Muscle of leg (tissue), 16 donors: ENCODE measurements at places on chromosomes 2 and 18. TPM values are rescaled to one million over a fixed set of nuclear protein-coding genes. Genes with fewer than 3 reads are reported as not detected.

DNA sequence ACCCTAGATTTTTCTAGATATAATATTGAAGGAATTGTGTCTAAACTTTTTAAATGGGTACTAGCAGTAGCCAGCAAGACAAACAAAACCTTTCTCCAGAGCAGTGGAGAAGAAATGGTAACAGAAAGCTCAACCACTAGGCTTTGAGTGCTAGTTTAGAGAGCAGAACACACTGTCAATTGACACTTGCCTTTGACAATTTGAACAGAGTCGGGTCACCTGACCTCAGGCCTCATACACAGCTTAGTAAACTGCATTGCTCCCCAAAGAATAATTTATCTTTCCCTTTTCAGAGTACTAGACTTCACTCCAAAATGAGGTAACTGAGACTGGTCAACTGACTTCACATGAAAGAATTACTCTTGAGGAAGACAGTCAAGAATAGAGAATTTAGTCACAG, 48.6 kb downstream of the FIGN start:
- no peaks in the 10 kb centered on the region for H3K27me3 ChIP-seq
- H3K4me1 ChIP-seq = no peaks in the 10 kb centered on the region
- H3K4me3 ChIP-seq = no peak overlapping the region
- no peak for DNase-seq
- H3K36me3 ChIP-seq = no peaks in the 10 kb centered on the region
- no peak overlapping the region for H3K27ac ChIP-seq

- no peak overlapping the region for H3K27ac ChIP-seq
- H3K4me3 ChIP-seq = no peak overlapping the region
- no peaks in the 10 kb centered on the region for H3K36me3 ChIP-seq
- peaks cover 6% of the 10 kb centered on the region for H3K27me3 ChIP-seq
- peak; percentile 58 for DNase-seq
- peaks cover 11% of the 10 kb centered on the region for H3K4me1 ChIP-seq
Measured at GRCh38 chr2:127570282-127571250, 35.1 kb downstream of the MYO7B start.

DNA sequence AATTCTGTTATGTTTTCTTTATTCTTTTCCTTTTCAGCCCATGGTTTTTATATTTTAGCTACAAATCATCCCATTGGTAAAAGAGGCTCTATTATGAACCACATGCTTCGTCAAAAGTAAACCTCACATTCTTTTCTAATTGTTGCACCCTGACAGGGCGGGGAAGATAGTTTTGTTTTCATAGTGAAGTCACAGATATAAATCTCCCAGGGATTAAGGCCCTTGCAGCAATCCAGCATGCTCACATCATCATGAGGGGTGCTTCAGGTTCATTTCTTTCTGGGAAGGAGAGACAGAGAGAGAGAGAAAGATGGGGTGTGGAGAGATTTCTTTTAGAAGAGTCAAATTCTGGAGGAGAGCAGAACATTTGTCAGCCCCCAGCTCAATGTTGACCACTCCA, 124.5 kb upstream of the CDC42EP3 start:
- H3K4me1 ChIP-seq = peaks cover 2% of the 10 kb centered on the region
- H3K27me3 ChIP-seq = no peaks in the 10 kb centered on the region
- H3K36me3 ChIP-seq = no peaks in the 10 kb centered on the region
- no peak overlapping the region for H3K4me3 ChIP-seq
- DNase-seq = no peak

Gene CRYGC
- not detected for total RNA-seq
